Stimulated activated CD4-positive, alpha-beta T cell treated with anti-CD3 and anti-CD28 coated beads, TNF-alpha, amount 100 ng/mL, for 4 hours (primary cell): ENCODE measurements at places on chromosomes 2 and 18.
A peak's percentile ranks its signal among the peaks of the same experiment; 100 is the strongest.

DNA sequence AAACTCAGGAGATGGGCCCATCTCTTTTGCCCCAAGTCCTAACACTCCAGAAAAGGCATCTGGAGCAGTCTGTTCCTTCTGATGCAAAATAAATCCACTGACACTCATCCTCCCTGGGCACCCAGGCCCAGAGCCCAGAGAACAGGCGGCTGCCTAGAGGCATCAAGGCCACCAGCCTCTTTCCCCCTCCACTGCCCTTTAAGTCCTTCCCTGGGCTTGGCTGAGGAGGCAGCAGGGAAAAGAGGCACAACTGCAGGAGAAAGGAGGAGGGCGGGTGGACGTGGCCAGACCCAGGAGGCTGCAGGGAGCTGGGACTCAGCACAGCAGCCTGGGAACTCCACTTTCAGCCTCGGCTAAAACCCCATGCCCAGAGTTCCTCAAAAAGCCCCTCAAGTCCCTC is 99.7 kb upstream of the ID2 start:
- DNase-seq, result no peak

GRCh38 chr18:25244170-25244569 is 107.8 kb downstream of the ZNF521 start:
- DNase-seq, result no peak

- no peak for DNase-seq
These were observed 294.1 kb downstream of the ALK start for GRCh38 chr2:29627279-29627711.

DNA sequence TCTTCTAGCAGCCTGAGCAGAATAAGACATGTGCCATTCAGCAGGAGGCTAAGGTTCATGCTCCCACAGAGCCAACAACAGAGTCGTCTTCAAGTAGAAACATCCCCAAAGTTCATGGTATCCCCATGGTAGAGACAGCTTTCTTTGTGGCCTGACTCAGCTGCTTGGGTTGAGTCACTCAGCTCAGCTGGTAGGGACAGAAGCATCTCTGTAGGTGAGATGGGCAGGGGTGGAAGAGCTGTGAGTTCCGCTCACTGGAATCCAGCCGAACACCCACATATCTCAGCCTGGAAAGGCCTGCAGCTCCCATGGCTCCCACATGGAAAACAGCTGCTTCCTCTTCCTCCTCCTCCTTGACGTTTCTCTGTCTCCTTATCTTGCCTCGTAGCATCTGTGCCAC is 792.7 kb downstream of the RNF144A start:
- no peak for DNase-seq

GRCh38 chr18:31581498-31582197 is 10.0 kb upstream of the TTR start:
- no peak for DNase-seq

DNA sequence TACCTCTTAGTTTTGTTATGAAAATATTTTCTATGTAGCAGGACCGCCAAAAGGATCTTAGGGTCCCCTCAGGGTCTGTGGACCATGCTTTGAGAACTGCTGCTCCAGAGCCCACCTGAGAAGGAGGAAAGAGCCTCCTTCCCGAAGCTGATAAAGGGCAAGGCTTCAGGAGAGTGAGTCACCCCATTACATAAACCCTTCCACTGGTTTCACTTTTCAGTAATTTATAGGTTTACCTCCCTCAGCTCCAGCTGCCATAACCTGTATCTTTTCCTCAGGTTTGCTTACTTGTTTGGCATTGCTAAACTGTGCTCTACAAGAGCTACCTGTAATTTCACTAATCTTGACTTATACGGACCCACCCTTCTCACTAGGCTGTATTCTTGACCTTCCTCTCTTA is 6.6 kb downstream of the TTLL4 start:
- DNase-seq, result no peak

- peak; percentile 33 for DNase-seq
These were observed 62.7 kb downstream of the ZCCHC2 start for GRCh38 chr18:62585274-62586150.

- no peak for DNase-seq
These were observed 864 bp downstream of the KLHL29 start for GRCh38 chr2:23385748-23386338.

DNA sequence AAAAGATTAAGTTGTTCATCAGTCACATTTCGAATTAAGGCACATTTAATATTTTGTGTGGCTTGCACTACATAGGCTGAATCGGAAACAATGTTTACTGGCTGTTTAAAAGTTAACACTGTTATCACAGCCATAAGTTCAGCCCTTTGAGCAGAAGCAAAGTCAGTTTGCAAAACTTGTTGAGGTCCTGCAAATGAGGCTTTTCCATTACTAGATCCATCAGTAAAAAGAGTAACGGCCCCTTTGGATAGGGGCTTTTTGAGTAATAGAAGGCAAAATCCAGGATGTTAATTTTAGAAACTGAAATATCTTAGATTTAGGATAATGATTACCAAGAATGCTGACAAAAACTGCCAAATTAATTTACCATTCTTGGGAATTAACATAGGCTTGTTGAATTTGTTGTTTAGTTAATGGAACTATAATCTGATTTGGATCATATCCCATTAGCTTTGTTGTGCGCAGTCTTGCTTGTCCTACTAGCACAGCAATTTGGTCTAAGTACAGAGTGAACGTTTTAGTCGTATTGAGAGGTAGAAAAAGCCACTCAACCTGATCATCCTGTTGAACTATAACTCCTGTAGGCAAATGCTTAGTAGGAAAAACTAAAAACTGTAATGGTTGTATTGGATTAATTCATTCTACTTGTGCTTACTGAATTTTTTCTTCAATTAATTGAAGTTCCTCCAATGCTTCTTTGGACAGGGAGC is 13.9 kb upstream of the SUCLG1 start:
- no peak for DNase-seq

GRCh38 chr18:41372046-41372665 is 582.9 kb upstream of the PIK3C3 start:
- no peak for DNase-seq

DNA sequence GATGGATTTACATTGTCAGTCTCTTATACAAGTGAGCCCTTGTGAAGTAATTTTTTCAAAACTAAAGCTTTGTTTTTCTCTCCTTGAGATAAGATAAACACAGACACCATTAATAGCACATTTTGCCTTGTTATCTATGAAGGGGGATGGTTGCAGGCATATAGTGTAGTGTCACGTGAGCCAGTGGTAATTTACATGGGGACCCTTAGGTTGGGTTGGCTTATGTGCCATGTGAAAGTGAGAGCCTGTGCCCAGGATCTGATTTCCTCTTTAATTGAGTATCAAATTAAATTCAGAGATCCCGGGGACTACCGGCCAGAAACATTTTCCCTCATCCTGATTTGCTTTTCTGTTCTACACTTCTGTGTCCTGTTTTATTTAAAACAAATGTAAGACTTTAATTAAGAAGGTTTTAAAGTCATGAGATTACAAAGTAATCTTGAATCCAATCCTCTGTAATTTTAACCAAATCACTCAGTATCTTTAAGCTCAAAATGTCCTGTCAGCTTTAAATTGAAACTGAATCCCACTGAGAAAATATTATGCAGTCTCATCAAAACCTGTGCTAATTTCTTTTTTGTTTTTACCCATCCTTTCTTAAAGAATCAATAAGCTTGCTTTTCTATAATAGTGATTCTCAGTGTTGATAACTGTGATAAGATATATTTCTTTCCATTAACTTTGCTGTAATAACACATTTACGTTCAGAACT is 63.8 kb downstream of the PTPRM start:
- no peak for DNase-seq

- DNase-seq, result no peak
These were observed 1.8 kb upstream of the ZC3H8 start for GRCh38 chr2:112256654-112257053.

DNA sequence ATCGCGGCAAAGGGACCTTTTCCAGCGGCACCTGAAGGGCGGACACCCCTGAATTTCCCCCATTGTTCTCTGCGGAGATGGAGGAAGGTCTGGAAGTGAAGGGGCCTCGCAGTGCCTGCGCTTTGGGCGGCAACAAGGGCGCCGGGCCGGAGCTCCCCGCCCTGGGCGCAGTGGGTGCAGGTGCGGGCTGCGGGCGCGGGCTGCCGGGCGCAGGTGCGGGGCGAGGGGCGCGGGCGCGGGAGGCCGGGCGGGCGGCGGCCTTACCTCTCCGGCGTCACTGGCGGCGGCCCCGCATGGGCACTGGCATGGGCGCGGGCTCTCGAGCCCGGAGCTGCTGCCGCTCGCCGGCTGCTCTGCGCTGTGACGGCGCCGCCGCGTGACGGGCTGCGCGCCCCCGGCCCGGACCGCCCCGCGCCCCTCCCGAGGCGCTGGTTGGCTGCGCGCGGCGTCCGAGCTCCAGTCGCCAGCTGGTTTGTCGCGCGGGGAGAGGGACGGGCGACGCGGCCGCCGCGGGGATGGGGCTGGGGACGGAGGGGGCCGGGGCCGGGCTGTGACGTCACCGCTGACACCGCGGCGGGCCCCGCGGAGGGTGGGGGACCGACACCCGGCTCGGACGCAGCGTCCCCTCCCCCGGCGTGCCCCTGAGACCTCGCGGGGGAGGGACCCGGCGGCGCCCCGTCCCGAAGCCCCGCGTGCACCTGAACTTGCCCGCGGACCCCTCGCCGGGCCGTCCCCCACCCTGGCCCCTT is at the start of gene KIF1A:
KIF1A (minus strand) TSS at position 362 of the 749 bp plus-strand sequence. CDS start 22,467 bp downstream, outside the sequence.
- DNase-seq, result no peak

DNA sequence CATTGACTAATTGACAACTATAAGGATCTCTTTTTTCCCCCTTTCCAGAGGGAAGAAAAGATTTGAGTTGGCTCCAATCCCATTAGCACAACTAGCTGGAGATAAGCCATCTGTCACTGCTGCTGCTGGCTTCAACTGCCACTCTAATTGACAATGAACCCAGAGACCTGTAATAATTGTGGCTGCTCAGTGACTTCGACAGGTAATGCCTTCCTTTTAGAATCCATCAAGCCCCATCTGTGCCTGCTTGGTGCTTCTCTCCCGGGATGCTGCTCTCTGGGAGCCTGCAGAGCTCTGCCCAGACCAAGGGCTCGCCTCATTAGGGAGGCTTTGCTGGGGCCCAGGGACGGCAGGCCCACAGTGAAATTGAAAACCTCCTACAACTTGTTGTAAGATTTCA is 376.7 kb upstream of the SOX11 start:
- DNase-seq, result no peak

GRCh38 chr18:12321333-12321732 is 13.3 kb downstream of the TUBB6 start:
- no peak for DNase-seq

DNA sequence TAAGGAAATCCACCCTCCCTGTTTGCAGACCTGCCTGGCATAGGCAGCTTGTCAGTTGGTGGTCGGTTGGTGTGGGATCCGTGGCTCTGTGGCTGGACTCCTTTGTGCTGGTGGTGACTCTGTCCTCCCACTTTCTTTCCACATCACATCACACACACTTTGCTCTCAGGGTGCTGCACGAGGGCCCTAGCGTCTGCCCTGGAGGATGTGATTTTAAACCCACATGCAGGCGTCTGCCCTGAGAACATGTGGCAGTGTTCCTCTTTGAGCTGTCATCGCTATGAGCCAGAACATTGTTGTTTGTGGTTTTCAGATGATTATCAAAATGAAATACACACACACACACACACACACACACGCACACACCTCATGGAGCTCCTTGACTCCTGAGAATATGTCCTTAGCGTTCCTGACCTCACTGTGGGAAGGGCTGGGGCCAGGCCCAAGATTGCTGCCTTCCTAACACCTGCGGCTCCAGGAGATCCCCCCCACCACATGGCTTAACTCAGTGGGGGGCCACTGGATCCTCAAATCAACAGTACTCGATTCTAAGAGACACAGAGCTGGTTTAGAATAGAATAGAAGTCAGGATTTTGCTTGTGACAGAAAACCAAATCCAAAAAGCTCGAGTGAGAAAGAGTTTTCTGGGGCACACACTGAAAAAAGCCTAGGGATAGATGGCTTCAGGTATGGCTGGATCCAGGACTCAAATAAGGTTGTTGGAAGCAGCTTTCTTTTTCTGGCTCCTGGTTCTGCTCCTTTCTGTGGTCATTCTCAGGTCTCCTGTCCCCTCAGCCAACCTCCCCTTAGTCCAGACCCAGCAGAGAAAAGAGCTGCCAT is 54.8 kb downstream of the RTP5 start:
- DNase-seq, result no peak
